Stimulated activated naive CD8-positive, alpha-beta T cell treated with anti-CD3 and anti-CD28 coated beads, Interleukin-15, Interleukin-2, amounts not matched to agents 100 U/mL and 50 U/mL, for 24 hours (primary cell): ENCODE measurements at places on chromosomes 5 and 9.

GRCh38 chr5:644971-645370 is 32.8 kb downstream of the CEP72 start:
- DNase-seq, result no peak

DNA sequence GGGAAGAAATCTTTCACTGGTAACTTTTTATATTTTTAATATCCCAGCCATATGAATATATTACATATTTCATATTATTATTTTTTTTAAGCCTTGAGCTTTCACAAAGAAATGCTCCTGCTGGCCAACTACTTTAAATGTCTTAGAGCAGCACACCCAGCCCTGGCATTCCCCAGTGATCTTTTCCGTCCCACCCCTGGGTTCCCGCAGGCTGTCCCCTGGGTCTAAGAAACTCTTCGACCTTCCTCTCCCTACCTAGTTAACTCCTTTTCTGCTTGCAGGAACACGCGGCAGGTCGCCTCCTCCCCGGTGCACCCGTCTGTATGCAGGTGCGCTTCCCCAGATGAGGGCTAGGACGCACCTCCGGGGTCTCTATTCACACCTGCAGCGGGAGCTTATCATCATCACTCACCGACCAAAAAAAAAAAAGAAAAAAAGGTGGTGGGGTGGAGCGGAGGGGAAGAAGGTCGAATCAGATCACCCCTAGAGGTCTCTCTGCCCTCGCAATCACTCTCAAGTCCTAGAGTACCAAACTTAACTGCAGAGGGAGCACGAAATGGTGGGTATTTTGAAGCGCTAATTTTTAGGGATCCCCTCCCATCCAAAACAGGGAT is 696 bp downstream of the ZFP62 start:
- DNase-seq, result no peak

- DNase-seq, result peak; percentile 49
Measured at GRCh38 chr9:136409557-136410455, 608 bp downstream of the ENTR1 start.

DNA sequence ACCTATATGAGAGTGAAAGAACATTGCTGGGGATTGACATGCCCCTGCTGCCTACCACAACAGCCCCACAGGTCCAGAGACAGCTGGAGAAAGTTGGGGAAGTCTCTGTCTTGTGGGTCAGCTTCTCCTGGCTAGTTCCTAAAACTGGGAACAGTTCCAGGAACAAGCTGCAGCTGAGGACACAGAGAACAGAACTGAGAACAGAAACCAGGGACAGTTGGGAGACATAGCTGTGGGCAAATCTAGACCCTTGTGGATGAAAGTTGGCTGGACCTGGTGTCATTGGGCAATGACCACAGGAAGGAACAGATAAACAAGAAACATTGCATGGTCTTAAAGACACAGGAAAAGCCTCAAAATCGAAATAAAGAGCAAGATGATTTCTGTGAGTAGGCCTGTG is 58.3 kb upstream of the MOCS2 start:
- no peak for DNase-seq

GRCh38 chr5:17808566-17808965 is 174.3 kb downstream of the TAF11L14 start:
- no peak for DNase-seq

GRCh38 chr9:83432104-83432627 is 106.0 kb downstream of the FRMD3 start:
- DNase-seq, result no peak

- DNase-seq, result no peak
Measured at GRCh38 chr5:163855754-163856153, 350.3 kb downstream of the MAT2B start.

- no peak for DNase-seq
Measured at GRCh38 chr5:149796030-149796429, 65.9 kb downstream of the PPARGC1B start.

- DNase-seq, result no peak
Measured at GRCh38 chr5:65969539-65970393, 43.4 kb downstream of the ERBIN start.

DNA sequence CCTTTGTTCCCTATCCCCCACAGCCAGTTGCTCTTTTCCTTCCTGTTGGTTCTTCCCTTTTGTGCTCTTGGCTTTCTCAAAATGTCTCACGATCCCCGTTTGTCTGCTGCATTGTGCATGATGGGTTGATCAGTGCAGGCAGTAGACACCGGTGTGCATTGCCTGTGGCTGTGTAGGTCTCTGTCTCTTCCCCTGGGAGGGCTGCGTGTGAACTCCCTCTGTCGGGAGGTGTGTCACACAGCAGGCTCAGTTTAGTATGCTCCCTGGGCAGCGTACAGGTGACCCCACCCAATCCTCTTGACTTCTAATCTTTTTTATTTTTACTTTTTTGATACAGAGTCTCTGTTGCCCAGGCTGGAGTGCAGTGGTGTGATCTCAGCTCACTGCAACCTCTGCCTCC is 265.3 kb downstream of the FSTL4 start:
- DNase-seq, result no peak

GRCh38 chr5:75052192-75053053 is at the start of gene GCNT4:
Gene GCNT4 (minus strand): TSS chr5:75052558. CDS start chr5:75030037, 22,521 bp downstream.
- peak; percentile 65 for DNase-seq

DNA sequence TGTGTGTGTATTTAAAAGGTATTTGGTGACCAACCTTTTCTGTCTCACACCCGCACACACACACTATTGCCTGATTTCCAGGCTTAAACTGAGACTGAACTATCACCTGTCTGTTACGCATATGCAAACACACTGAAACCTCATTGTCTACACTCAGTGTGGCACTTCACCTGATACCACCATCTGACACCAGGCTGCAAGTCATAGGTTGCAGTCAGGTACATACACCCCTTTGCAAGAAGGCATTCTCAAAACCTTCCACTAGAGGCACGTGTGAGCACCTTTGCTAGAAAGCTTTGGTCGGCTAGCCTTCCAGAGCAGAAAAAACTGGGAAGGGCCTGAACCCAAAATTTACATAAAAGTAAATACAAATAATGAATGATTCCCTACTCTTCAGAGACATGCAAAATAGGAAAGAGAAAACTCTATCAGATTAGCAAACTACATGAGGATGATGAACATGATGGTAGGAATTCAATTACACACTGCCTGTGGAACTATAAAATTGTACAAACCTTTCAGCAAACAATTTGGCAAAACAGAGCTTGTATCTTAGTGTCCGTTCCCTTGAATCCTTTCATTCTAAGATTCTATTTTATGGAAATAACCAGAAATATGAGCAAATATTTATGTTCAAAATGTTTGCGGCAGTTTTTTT is 5.9 kb upstream of the FOXD1 start:
- peak; percentile 29 for DNase-seq

DNA sequence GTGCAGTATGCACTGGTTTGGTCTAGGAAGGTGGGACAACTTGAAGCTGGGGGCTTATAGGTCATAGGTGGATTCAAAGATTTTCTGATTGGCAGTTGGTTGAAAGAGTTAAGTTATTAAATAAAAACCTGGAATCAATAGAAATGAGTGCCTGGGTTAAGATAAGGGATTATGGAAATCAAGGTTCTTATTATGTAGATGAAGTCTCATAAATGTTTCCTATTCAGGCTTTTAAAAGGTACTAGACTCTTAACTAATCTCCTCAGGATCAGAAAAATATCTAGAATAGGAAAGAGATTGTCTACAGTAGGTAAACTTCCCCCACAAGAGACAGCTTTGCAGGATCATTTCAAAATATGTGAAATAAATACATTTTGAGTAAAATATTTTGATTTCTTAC is 163.3 kb upstream of the FBN2 start:
- DNase-seq, result no peak

DNA sequence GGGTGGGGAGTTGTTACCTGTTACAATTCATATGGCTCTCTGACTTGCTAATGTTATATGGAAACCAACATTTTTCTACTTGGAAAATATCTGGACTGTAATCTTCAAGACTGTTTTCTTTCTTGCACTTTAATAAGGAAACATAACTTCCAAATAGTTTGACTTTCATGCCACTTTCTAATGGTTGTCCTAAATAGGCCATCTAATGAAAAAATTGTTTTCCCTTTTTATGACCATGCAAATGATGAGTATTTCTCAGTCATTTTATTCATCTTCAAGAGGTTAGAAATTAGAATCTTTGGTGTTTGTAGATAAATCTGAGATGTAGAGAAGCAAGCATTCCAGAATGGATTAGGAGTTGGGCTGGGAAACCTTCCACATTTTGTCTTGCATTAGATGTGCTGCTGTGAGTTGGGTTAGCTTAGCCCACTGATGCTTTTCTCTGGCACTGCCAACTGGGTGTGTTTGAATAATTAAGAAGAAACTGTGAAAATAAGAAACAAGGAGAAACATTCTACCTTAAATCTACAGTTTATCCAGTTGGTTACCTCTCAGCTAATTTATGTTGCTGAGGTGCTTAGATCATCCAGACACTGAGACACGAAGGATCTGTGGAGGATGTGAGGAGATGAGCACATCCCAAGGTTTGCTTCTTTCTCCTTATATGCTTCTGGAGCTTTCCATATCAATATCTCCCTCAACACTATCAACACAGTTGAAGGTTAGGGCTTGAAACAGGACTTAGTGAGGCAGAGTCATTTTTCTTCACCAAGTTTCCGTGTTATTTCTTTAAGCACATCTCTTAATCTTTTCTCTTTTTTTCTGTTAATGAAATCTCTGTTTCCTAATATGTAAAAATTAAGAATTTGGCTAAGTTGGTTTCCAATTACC is 2.7 kb downstream of the RASGRF2 start:
- no peak for DNase-seq

DNA sequence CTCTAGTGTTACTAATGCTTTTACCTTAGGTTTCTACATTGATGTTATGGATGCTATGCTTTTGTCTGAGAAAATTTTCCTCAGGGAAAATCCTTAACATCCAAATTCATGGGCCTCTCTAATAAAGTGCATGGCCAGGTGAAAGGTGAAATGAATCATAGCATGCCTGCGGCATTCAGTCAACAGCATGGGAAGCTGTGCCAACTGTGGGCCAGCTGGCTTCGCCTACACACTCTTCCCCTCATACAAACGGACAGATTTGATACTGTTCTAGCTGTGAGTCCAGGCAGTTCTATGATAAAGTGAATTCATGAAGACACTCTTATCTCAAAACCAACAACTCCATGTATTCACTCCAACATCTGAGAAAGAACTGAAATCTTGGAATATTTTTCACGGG is 374.1 kb downstream of the PLK2 start:
- DNase-seq, result no peak

DNA sequence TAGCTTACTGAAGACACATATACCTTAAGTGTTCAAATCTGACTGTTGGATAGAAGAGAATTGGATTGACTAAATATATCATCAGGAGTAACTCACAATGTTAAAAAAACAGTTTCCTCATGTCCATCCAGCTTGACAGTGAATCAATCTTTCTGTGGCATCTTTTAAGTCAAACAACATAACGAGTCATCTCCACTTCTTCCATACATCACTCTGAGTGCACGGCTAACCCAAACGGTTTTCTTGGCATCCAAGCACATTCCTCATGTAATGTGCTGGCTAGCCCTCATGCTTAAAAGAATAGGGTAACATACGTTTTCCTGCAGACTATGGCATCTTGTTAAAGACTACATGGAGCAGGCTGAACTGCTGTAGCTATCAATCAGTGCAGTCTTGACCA is 291.5 kb upstream of the TRPC7 start:
- no peak for DNase-seq

GRCh38 chr5:62206150-62206829 is 99.7 kb upstream of the KIF2A start:
- no peak for DNase-seq

DNA sequence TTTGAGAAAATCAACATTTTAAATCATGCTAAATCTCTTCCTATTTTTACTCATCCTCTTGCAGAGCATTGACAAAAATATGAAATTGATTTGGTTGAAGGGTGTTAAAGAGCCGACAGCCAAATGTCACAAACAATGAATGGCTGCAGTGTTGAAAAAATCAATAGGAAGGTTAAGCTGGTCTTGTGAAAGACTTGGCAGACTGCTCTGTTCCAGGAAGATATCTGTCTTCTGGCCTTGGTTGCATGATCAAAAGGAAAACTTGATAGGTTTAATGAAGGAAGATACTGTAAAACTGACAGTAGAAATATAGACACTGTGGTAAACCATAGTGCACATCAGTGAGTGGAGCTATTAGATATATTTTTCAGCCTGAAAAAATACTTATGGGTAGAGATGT is 103.6 kb downstream of the PBX3 start:
- no peak for DNase-seq

- DNase-seq, result no peak
Measured at GRCh38 chr5:179330186-179330900, 14.9 kb downstream of the ADAMTS2 start.

DNA sequence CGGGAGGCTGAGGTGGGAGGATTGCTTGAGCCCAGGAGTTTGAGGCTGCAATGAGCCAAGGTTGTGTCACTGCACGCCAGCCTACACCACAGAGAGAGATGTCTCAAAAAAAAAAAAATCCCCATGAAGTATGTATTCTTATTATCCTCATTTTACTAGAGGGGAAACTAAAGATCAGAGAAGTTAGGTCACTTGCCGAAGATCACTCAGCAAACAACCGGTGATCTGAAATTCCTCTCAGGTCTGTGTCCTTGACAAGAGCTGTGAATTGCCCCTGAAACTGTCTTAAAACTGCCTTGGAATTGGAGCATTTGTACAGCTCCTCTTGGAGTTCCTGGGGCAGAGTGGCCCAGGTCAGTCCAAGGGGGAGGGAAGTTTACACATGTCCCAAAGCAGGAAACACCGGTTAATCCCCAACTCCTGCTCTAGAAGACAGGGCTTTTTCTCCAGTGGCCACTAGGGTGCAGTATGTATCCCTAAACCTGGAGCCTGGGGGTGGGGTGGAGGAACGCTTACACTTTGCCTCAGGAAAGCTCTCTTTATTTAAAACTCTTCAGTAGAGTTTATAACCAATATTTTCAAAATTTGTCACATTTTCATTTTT is 27.6 kb downstream of the AQP7 start:
- DNase-seq, result peak; percentile 70

DNA sequence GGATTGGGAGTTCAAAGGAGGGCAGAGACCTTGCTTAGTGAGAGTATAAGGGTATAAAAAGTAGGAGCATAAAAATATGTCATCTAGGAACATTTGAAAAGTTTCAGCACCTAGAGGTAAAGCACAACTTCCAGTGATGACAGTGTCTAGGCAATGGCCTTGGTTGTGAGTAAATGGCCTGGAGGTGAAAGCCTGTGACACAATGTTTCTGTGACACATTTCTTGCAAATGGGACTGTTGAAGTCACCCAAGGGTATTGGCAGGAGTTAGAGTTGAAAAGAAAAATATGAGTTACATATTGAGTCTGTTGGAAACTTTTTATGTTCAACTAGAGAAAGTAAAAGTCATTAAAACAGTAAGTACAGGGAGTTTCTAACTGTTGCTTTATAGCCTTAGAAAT is 14.8 kb downstream of the C5orf47 start:
- DNase-seq, result no peak

DNA sequence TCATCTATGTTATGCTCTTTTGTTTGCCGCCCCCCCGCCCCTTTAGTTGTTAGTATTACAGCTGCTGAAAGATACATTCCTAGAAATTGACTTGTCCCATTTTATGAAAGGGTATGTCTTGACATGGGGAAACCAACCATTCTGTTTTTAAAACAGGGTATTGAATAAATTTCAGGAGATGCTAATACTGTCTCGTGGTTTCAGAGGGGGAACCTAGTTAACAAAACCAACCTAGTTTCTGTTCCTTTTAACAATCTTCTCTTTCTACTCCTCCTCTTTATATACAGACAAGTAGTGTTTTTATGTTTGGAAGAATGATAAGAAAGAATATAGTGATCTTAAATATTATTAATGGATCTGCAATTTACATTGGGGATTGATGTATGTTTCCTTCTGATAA is 3.5 kb downstream of the PIP5K1B start:
- no peak for DNase-seq

- no peak for DNase-seq
Measured at GRCh38 chr5:73391441-73391881, 57.1 kb downstream of the FOXD1 start.

GRCh38 chr5:132023258-132024116 is 12.0 kb upstream of the ACSL6 start:
- no peak for DNase-seq
